Activated CD8-positive, alpha-beta memory T cell treated with anti-CD3 and anti-CD28 coated beads for 1 hour (primary cell): ENCODE measurements at places on chromosomes 1 and 21.

DNA sequence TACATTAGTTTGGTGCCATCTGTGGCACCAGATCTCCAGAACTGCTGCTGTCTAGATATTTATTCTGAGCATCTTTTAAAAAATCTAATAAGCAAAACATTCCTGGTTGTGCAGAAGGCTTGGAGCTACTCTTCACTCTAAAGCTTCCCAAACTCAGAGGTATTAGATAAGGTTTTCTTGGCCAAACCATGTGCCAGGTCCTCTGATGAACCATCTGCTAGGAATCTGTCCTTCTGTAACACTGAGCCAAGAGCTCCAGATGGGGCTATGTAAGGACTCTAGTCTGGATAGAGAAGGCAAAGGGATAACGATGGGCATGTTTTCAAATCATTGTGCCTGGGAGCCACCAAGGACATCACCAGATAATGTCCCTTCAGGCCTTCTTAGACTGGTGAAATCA, 410.6 kb downstream of the NTNG1 start:
- no peak for DNase-seq

DNA sequence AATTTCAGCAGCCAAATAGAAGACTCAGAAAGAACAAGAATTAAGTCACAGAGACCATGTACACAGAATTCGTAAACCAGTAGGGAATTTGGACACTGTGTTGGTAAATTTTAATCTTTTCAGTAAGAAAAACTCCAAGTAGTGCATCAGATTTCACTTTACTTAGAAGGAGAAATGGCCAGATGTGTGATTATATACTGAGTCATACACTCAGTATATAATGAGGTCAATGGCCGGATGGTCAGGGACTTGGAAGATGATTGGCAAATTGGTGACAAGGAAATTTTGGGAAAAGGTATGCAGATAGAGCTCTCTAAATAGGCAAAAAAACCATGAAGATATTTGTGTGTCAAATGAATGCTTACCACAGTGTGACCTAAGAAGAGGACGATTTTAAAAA, 399.8 kb upstream of the LRRC7 start:
- no peak for DNase-seq

DNA sequence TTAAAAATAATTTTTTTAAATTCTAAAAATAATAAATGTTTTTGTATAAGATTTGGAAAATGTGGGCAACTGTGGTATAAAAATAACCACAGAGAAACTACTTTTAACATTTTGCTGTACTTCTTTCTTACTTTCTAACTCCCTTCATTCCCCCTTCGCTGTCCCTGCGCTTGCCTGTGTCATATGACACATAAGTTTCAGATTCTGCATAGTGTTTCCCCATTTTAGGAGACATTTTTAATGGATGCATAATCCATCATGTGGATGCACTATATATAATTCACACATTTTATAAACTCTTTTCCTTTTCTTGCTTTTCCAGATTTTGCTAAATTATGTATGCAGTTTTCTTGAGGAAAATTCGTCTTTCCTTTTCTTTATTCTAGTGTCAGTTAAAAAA, 16.3 kb downstream of the ATG4C start:
- DNase-seq, result no peak

DNA sequence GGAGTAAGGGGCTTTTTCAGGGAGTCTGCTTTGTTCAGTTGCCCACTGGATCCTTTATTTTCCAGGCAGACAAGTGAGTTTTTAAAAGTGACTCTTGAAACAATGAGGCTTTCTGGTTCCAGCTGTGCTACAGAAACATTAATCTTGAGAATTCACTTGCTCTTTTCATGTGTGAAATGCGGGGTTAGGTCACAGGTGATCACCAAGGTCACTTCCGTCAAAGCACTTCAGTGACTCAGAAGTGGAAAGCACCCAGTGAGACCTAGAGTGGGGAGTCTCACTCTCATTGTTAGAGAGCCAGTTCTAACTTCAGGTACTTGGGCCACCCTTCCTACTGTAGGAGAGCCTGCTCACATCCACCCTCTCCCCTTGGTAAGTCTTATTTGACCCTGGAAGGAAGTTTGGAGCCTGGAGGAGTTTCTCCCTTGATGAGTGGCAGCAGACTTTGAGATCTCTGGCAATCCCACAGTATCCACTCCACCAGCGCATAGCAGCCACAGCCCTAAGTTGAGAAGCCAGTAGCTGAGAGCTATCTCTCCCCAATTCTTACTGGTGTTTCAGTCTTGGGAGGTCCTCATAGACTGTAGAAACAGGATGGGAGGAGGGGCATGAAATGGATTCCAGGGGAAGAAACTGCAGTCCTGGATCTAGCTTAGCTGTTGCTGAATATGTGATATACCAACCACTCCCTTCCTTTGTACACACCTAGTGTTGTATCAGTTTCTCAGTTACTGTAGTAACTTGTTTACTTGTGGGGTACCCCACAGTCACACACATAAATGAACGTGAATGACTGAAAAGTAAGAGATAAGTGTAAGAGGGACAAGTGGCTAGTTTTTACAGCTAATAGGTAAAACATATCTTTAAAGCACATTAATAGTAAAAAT, 3.1 kb downstream of the TACSTD2 start:
- DNase-seq, result no peak

DNA sequence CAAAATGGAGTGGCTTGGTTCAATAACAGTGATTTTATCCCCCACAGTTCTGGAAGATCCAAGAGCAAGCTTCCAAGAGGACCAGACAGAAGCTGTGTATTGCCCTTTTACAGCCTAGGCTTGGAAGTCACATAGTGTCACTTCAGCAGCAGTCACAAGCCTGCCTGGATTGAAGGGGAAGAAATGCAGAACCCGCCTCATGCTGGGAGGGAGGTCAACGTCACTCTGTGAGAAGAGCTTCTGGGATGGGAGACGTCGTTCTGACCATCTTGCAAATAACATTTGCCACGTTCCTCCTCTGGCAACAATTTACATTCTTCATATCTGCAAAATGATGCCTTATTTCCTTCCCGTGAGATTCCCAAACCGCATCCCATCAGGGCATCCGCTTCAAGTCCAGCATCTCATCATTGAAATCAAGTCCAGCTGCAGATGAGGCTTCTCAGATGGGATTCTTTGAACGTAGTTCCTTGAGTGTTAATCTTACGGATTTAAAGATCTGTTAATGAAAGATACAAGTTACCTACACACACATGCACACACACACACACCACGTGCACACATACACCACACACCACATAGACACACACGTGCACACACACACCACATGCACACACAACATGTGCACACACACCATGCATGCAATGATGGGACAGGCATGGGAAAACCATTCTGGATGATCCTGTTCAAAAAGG, 23.9 kb upstream of the KIF1B start:
- no peak for DNase-seq

- no peak for DNase-seq
Measured at GRCh38 chr1:183832459-183832858, 27.5 kb downstream of the RGL1 start.

- no peak for DNase-seq
Measured at GRCh38 chr1:240611228-240611618, 732 bp downstream of the GREM2 start.

DNA sequence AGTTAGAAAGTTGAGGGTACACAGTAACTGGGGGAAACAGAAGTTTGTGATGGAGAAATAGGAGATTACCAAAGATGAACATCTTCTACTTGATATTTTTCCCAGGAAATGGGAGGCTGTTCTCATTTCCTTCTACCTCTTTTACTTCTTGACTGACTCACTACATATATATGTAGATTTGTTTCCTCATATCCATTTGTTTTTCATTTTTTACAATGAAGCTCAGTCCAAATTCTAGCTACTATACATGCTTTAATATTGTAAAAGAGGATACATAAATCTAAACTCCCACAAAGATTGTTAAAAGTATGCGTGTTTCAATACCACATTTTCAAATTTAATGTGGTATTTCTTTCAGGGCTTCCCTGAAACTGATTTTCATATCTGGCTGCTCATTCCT, 366.6 kb upstream of the NCAM2 start:
- no peak for DNase-seq
